SHP77 treated with DMSO at 0.1 percent for 48 hours (cell line): ENCODE measurements at places on chromosomes 1 and 21.

- DNase-seq, result no peak
Measured at GRCh38 chr1:232754930-232755329, 50.3 kb upstream of the MAP10 start.

- DNase-seq, result no peak
Measured at GRCh38 chr1:179298952-179299351, 5.4 kb downstream of the SOAT1 start.

DNA sequence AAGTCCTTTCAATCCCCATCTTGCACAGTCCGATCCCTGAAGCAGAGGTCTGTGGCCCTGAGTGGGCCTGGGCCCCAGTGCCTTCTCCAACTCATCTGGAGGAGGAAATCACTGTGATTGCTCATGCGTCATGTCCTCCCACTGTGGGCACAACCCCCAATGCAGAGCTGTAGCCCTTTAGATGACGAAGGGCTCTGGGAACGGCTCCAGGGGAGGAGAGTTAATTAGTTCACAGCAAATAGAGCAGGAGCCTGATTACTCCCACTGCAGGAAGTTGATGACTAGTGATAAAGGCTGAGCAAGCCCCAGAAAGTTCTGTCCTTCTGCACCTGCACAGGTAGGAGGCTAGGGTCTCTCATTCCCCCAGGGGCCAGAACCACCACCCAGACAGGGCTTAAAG, 111.5 kb downstream of the CCDC185 start:
- DNase-seq, result no peak

- DNase-seq, result no peak
Measured at GRCh38 chr1:220453371-220453770, 74.6 kb upstream of the MARK1 start.

DNA sequence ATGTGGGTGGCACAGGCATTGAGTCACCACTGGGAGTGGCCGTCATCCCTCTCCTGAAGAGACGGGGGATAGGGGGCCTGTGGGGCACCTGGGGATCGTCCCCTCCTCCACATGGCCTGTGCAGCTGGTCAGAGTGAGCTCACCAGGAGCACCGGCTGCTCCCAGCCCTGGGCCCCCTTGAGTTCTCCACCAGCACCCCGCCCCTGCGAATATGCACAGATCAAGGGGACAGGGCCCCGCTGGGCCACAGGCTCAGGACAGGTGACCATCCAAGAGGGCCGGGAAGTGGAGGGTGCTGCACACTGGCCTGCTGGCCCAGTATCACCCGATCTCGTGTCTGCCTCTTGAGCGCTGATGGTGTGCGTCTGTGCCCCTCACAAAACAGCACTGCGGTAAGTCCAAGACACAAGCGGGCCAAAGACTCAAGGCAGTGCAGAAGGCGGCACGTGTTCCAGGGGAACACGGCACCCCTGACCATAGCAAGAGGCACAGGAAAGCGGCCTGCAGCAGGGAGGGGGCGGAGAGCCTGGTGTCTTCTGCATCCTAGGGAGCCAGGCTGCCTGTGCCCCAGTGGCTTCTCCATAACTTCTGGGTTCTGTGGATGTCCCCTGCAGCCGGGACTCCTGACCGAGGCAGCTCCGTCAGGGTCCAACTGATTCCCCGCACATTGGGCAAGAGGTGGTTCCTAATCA, 18.1 kb upstream of the TSPEAR start:
- no peak for DNase-seq

- no peak for DNase-seq
Measured at GRCh38 chr1:54280651-54281050, 80.7 kb downstream of the MRPL37 start.

GRCh38 chr21:33196941-33197374, 32.8 kb upstream of the IFNAR2 start:
- DNase-seq, result peak; percentile 18

GRCh38 chr21:45467221-45467779, 62.3 kb downstream of the COL18A1 start:
- DNase-seq, result no peak

DNA sequence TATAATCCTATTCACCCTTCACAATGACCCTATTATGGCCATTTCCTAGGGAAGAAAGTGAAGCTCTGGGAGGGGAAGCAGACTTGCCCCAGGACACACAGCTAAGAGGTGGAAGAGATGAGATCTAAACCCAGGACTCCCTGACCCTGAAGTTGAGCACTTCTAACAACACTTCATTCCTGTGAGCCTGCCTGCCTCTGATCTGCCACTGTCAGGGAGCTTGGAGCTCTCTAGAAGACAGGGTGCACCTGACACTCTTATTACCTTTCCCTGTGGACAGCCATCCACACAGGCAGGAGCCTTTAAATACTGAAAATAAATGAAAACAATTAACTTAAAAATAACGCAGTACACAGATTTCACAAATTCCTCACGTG, 599 bp downstream of the MKNK1 start:
- DNase-seq, result no peak

GRCh38 chr21:26405071-26405470, 168.0 kb downstream of the CYYR1 start:
- DNase-seq, result no peak

DNA sequence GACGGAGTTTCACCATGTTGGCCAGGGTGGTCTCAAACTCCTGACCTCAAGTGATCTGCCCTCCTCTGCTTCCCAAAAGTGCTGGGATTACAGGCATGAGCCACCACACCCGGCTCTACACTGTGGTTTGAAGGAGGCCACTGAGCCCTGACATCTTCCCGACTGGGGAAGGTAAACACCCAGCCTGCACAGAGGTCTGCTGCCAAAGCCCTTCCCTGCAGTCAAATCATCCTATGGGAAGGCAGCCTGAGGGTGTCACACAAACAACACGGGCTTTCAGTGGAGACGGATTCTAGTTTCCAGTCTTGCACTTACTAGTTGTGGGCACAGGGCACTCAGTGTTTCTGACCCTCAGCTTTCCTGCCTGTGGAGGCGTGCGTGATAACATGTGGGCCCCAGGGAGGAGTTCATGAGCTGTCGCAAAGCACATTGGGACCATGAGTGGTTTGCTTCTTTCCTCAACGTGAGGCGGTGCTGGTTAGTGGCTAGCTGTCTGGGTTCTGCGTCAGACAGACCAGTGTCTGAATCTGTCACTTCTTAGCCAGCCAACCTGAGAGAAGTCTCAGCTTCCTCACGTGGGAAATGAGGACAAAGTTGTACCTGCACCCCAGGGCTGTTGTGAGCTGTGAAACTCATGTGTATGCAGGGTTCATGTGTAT, 21.5 kb upstream of the OPRD1 start:
- DNase-seq, result no peak

- no peak for DNase-seq
Measured at GRCh38 chr1:116133696-116134475, 22.7 kb downstream of the MAB21L3 start.

DNA sequence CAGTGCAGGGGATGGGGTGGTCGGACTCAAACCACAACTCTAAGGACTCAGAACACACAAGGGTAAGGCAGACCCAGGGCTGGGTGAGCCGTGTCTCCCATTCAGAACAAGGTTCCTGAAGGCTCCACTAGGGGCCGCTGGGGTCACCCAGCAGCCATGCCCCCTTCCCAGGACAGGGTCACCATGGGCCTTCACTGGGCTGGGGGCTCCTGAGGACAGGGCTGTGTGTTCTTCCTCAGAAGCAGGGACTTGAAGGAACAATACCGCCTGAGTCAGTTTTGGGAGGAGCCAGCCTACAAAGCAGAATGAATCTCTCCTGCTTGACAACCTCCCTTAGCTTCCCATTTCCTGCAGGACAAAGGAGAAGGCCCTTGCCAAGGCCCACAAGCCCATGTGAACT, 15.4 kb downstream of the RIMS3 start:
- no peak for DNase-seq

GRCh38 chr21:25640202-25640942, 1.3 kb downstream of the JAM2 start:
- no peak for DNase-seq

GRCh38 chr1:197763769-197764168, 11.5 kb downstream of the DENND1B start:
- DNase-seq, result no peak

- no peak for DNase-seq
Measured at GRCh38 chr1:173914366-173914871, 2.7 kb downstream of the SERPINC1 start.

DNA sequence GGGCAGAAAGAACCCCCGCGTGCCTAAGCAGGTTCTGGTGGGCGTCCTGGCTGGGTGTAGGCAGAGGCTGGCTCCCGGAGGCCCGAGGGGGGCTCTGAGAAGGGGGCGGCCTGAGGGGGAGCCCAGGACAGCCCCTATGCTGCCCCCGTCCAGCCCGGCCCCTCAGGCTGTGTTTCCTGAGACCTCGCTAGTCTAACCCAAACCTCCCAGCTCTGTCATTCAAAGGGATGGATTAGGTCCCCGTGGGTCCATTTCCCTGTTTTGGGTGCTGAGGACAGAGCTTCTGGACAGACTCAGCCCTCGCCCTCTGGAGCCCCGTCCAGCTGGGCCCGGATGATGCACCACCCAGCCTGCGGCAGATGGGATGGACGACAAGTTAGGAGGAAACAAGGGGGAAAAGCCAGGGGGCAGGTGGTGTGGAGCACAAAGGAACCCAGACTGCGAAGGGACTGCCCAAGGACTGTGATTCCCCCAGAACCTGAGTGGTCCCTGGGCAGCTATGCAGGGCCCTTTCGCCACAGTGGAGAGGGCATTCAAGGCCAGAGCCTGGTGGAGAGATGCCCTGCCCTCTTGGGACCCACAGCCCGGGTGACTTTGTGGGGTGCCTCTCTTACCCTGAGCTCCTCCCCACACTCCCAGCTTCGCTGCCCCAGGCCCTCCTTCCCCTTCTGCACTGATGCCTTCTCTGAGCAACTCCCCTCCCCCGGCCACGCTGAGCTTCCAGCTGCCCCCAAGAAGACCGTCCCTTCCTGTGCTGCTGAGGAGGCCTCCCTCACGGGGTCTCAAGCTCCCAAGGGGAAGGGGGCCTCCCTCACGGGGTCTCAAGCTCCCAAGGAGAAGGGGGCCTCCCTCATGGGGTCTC, 2.8 kb downstream of the HES4 start:
- DNase-seq, result no peak

- no peak for DNase-seq
Measured at GRCh38 chr21:22056904-22057303, 1058.7 kb downstream of the NCAM2 start.

DNA sequence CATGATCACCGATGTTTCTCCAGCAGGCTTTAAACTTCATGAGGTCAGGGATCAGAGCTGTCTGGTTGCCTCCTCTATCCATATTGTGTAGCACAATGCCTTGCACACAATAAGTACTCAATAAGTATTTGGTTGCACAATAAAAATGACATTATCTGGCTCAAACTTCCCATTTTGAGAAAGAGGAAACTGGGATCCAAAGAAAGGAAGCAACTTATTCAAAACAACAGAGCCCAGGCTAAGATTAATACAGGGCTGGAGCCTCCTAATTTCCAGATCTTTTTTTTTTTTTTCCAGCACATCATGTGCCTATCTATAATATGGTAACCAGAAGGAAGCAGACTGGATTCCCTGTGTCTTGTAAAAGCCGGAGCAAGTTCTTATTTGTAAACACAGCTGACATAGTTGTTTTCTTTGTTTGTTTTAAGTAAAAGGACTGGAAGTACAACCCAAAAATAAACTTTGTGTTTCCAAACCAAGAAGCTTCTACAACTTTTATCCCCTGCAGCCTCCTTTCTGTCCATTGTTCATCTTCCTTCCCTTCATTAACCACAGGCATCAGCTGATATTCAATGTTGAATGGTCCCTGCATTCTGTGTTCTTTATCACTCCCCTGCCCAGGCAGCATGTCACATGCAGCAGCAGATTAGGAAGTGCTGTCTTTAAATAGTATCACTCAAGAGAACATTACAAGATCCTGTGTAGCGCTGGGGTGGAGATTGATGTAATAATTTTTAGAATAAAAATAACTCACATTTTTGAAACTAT, 71.2 kb upstream of the HOOK1 start:
- DNase-seq, result no peak

DNA sequence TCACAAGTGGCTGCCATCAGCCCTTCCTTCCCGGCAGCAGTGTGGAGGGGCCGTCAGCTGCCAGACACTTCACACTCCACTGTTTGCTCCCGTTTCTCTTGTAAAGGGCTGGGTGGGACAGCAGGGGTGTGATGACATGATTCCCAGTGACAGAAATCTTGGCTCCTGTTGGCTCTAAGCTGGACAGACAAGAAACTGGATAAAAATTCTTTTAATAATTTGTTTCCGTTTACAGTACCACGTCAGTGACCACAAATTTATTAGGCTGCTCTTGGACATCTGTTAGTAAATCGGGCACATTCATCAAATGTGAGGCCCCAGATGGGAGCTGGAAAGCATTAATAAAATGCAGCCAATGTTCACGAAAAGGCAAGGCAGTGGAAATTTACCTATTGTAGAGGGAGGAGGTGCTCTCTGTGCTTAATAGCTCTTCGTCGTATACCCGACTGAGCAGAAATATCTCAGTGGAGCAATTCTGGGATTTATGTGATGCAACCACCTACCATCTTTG, 353.7 kb upstream of the GREM2 start:
- DNase-seq, result peak; percentile 71

DNA sequence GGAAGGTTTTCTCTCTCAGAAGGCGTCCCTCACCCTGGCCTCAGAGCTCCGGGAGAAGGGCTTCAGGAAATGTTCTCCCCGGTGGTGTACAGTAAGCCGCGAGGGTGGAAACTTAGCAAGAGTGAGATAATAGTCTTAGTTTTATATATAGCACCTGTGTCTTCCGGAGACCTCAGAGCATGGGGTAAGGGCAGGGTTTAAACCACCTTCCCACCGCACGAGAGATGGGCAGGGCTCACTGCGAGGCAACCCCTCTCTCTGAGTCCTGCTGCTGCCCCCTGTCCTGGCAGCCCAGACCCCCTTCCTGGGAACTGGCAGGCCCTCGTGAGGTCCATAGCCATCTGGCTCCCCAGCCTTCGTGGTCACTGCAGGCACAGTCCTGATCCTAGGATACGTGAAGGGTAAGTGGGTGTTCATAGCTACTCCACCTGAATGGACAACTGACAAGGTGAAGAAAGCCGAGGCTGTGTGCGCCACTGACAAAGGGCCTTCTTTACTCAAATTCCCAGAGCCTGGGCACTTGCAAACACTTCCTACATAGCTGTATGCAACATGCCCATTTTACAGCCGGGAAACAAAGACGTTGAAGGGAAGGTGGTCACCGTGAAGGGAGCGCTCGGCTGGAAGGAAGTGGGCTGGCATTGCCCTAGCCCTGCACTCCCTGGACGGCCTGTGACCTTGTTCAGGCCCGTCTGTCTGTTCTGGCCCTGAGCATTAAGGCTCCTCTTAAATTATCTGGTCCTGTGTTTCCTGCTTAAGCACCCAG, 26.9 kb downstream of the ITPKB start:
- no peak for DNase-seq

DNA sequence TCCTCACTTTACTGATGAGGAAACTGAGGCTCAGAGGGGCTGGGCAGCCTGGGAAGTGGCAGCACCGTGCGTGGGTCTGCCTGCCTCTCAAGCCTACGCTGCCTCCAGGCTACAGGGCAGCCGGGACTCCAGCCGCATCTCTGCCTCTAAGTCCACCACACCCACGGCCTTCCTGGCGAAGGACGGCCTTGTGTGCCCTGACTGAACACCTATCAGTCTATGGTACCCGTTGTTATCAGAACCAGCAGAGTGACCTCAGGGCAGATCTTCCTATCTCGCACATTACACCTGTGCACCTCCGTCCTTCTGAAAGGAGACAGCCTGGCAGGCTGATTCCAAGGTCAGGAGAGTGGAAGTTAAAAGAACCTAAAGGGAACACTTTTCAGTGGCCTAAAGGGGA, 35.7 kb upstream of the SLC30A1 start:
- DNase-seq, result no peak

- no peak for DNase-seq
Measured at GRCh38 chr1:193283016-193283415, 96.6 kb upstream of the B3GALT2 start.
